Astrocyte (in vitro differentiated cells and primary cell): ENCODE measurements at places on chromosomes 4 and X. TPM values are rescaled to one million over a fixed set of nuclear protein-coding genes. Genes with fewer than 3 reads are reported as not detected.
A peak's percentile ranks its signal among the peaks of the same experiment; 100 is the strongest.

- no peak overlapping the region for H3K27ac ChIP-seq
- no peaks in the 10 kb centered on the region for H3K4me1 ChIP-seq
- H3K27me3 ChIP-seq = no peaks in the 10 kb centered on the region
- no peak overlapping the region for H3K4me3 ChIP-seq
Measured at GRCh38 chr4:87943660-87944149, 31.8 kb upstream of the SPP1 start.

GRCh38 chrX:54066841-54067240, 22.6 kb upstream of the PHF8 start:
- no peak overlapping the region for H3K4me3 ChIP-seq
- no peaks in the 10 kb centered on the region for H3K4me1 ChIP-seq
- peaks cover 5% of the 10 kb centered on the region for H3K36me3 ChIP-seq
- H3K27me3 ChIP-seq = no peaks in the 10 kb centered on the region
- H3K27ac ChIP-seq = no peak overlapping the region

DNA sequence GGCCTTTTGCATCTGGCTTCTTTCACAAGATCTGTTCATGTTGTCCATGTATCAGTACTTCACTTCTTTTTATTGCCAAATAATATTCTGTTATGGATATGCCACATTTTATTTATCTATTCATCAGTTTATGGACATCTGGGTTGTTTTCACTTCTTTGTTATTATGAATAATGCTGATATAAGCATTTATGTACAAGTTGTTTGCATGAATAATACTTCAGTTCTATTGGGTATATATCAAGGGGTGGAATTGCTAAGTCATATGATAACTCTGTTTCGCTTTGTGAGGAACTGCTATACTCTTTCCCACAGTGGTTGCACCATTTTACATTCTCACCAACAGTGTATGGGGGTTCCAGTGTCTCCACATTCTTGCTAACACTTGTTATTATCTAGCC, 190.4 kb downstream of the RBMX2 start:
- H3K36me3 ChIP-seq = no peaks in the 10 kb centered on the region
- H3K4me1 ChIP-seq = no peaks in the 10 kb centered on the region
- no peak for DNase-seq
- no peak overlapping the region for H3K4me3 ChIP-seq
- H3K27me3 ChIP-seq = no peaks in the 10 kb centered on the region
- no peak overlapping the region for H3K27ac ChIP-seq

DNA sequence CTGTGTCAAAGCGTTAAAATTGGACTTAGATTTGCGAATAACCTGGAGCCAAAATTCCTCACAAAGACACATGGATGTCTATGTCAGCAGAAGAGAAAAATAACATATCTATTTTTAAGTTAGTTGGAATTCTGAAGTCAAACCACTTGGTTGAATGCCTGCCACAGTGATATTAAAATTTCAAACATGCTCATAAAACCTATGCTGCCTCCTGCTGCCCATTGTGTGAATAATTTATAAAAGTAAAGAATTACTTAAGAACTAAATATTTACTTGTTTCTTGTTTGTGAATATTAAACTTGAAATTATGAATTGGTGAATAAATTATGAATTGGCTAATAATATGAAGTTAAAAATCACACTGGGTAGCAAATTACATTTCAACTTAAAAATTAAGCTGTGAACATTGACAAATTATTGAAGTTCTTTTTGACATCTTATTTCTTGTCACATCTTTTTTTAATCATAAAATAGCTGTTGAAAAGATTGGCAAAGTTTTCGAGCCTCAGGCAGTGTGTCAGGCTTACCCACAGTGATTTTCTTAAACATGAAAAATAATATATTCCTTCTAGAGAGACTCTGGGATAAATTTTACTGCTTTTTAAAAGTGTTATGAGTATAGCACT, 35.4 kb downstream of the FABP2 start:
- H3K4me3 ChIP-seq = no peak overlapping the region
- DNase-seq = peak; percentile 66
- H3K36me3 ChIP-seq = no peaks in the 10 kb centered on the region
- H3K27ac ChIP-seq = no peak overlapping the region
- H3K4me1 ChIP-seq = no peaks in the 10 kb centered on the region

DNA sequence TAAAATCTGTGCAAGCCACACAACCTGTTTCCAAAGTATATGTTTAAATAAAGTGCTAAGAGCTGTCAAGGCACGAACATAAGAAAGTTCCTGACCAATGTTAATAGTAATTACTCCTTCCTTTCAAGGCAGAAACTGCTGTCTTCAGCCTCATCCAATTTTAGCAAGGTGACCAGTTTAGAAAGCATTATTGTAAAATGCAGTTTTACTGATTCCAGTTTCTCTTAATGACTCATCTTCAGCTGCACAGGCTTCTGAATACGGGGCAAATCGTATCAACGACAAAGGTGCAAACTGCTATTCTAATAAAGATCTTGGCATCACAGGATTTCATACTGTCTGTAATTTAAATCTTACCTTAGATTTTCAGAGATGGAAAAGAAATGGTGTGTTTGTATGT, 87.5 kb downstream of the PPP3CA start:
- no peak overlapping the region for H3K27ac ChIP-seq
- H3K4me1 ChIP-seq = peaks cover 6% of the 10 kb centered on the region

DNA sequence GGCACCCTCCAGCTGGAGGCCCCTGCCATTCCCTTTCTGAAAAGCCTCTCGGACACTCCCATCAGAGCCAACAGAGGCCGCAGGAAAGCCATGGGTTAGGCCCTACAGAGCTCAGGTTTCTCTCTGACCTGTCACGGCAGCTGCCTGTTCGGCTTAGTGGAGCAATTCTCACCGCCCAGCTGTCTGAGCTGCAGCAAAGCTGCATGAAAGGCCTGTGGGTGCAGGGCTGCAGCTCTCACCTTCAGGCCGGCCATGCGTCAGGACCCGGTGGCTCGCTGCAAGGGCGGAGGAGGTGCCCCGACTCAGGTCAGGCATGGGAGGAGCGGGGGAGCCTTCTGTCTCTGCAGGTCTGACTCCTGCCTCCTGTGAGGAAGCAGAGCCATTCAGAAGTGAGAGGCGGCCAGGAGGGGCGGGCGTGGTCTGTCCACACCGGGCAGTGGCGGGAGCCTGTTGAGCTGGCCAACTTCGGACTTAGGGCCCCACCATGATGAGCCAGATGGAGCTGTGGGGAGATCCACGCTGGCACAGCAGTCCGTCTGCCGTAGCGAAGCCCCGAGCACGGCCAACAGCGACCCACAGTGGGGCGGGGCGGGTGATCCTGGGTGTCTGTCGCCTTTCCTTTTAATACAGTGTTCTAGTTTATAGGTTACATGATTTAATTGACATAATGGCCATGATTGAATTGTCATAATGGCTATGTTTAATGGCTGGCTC, 23.4 kb downstream of the PDE6B start:
- DNase-seq = no peak
- no peak overlapping the region for H3K4me3 ChIP-seq
- H3K4me1 ChIP-seq = no peaks in the 10 kb centered on the region
- no peaks in the 10 kb centered on the region for H3K36me3 ChIP-seq

DNA sequence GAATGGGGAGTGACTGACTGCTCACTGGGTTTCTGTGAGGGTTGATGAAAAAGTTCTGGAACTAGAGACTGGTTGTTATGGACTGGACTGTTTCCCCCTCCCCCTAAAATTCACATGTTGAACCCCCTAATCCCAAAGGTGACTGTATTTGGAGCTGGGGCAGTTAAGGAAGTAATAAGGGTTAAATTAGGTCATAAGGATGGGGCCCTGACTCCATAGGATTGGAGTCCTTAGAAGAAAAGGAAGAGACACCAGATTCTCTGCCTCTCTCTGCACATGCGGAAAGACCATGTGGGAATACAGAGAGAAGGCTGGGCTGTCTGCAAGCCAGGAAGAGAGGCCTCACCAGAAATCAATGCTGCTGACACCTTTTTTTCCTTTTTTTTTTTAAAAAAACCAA, 38.2 kb downstream of the ZBTB49 start:
- no peaks in the 10 kb centered on the region for H3K27me3 ChIP-seq
- H3K4me3 ChIP-seq = no peak overlapping the region
- H3K36me3 ChIP-seq = no peaks in the 10 kb centered on the region
- H3K27ac ChIP-seq = no peak overlapping the region

DNA sequence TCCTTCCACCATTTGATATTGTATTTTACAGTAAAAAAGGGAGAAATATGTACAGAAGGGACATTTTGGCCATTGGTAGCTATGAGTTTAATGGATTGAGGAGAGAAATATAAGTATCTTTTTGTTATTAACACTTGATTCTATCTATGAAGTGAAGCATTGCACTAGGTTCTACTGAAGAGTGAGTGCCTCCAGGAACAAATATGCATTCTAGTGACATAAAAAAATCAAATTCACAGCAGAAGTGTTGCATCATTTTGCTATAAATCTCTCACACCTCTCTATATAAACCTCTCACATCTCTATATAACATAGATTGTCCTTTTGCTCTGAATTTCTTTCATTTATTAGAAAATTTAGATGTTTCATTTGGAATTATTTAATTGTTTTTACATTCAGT, 425 bp downstream of the SYTL5 start:
- H3K4me3 ChIP-seq = no peak overlapping the region
- no peaks in the 10 kb centered on the region for H3K27me3 ChIP-seq
- DNase-seq = no peak

DNA sequence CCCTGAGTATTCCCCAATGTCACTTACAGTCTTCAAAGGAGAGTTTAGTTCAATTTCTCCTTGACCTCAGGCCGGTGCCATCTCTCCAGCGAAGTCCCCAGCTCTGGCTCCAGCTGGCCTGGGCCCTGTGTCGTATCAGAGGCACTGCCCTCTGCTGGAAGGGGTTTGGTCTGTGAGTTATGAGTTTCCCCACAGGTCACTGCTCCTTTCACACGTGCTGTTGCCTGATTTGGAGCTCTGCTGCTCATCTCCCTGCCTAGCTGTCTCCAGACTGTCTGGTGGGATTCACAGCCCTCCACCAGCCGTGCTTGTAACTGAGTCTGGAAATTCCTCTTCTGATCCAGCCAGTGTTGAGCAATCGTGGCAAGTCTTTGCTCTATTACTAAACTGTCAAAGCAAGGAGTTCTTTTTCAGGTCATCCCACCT, at the start of gene RAP2C:
Gene RAP2C, minus strand, starts transcription at position 105 of the 426 bp plus-strand sequence. CDS start 2,179 bp downstream, outside the sequence.
- H3K4me3 ChIP-seq = peak within 1 kb of the TSS; percentile 87
- no peaks in the 10 kb centered on the region for H3K27me3 ChIP-seq
- DNase-seq = peak; percentile 34
- H3K36me3 ChIP-seq = no peaks in the 10 kb centered on the region
- peak within 1 kb of the TSS; percentile 77 for H3K27ac ChIP-seq
- H3K4me1 ChIP-seq = peaks cover 3% of the 10 kb centered on the region

DNA sequence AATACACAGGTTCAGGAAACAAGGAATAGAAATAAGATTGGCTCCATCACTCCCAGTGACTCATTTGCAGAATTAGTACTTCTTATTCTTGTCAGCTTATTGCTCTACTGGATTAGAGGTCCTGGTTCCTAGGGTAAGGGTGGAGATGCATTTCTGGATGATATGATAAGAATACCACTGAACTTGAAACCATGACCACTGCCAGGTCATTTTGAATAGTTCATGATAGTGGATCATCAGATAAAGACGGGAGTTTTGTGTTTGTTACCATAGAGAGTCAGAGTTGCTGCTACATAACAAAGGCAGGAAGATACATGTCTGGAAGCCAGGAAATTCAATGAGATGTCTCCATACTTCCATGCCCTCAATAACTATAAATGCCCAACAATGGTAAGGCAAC, 109.2 kb upstream of the FAT1 start:
- no peaks in the 10 kb centered on the region for H3K36me3 ChIP-seq
- no peak overlapping the region for H3K27ac ChIP-seq
- no peak overlapping the region for H3K4me3 ChIP-seq
- H3K4me1 ChIP-seq = peaks cover 14% of the 10 kb centered on the region

- no peaks in the 10 kb centered on the region for H3K36me3 ChIP-seq
- H3K4me1 ChIP-seq = peaks cover 8% of the 10 kb centered on the region
- DNase-seq = no peak
- H3K27me3 ChIP-seq = no peaks in the 10 kb centered on the region
- H3K4me3 ChIP-seq = no peak overlapping the region
- no peak overlapping the region for H3K27ac ChIP-seq
Measured at GRCh38 chrX:40100537-40101429, 3.0 kb upstream of the BCOR start.

DNA sequence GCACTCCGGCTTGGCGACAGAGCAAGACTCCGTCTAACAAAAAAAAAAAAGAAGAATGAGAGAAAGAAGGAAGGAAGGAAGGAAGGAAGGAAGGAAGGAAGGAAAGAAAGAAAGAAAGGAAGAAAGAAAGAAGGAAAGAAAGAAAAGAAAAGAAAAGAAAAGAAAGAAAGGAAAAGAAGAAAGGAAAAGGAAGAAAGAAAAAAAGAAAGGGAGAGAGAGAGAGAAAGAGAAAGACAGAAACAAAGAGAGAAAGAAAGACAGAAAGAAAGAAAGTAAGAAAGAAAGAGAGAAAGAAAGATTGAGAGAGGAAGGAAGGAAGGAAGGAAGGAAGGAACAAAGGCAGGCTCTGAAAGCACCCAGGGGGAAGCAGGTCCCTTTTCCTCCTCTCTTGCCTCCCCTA, 336.6 kb upstream of the GATB start:
- H3K36me3 ChIP-seq = no peaks in the 10 kb centered on the region
- peaks cover 16% of the 10 kb centered on the region for H3K4me1 ChIP-seq
- H3K27me3 ChIP-seq = peaks cover 2% of the 10 kb centered on the region
- DNase-seq = no peak

DNA sequence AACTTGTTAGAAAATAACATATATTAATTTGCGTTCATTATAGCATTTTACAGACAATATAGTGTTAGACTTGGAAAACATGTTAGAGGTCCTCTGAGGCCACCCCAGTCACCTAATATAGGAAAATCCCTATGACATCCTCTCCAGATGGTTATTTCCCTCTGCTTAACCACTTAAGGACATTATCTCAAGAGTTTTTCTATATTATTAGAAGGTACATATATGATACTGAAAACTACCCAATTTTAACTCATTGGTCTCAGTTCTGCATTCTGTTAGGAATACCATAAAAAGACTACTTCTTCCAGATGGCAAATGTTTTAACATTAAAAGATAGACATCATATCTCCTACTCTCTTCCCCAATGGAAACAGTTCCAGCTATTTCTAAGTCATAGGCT, 21.4 kb downstream of the PTPN13 start:
- H3K27ac ChIP-seq = no peak overlapping the region
- no peaks in the 10 kb centered on the region for H3K4me1 ChIP-seq
- H3K4me3 ChIP-seq = no peak overlapping the region
- no peak for DNase-seq
- no peaks in the 10 kb centered on the region for H3K36me3 ChIP-seq
- no peaks in the 10 kb centered on the region for H3K27me3 ChIP-seq

GRCh38 chrX:87468941-87469340, 48.7 kb upstream of the KLHL4 start:
- no peak for DNase-seq
- no peak overlapping the region for H3K27ac ChIP-seq
- H3K4me3 ChIP-seq = no peak overlapping the region
- no peaks in the 10 kb centered on the region for H3K27me3 ChIP-seq
- H3K4me1 ChIP-seq = no peaks in the 10 kb centered on the region

DNA sequence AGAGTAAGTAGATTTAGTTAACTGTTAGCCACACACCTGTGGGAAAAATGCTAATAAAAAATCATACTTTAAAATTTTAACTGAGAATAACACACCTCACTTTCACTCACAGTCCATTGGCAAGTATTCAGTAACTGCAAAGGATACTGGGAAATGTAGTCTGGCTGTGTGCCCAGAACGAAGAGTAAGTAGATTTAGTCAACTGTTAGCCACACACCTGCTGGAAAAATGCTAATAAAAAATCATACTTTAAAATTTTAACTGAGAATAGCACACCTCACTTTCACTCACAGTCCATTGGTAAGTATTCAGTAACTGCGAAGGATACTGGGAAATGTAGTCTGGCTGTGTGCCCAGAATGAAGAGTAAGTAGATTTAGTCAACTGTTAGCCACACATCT, 178.4 kb upstream of the NWD2 start:
- H3K27ac ChIP-seq = no peak overlapping the region
- no peaks in the 10 kb centered on the region for H3K4me1 ChIP-seq
- DNase-seq = no peak

Gene YIPF6
- total RNA-seq = 33.0 and 38.2 TPM in 2 replicates

Gene RBM3
- 264 and 265 TPM in 2 replicates for total RNA-seq

Gene ASB12
- total RNA-seq = 0.16 TPM in 1 of 2 replicates, not detected in the other

Gene BMPR1B
- 12.1 and 14.1 TPM in 2 replicates for total RNA-seq

Gene ARHGEF38
- total RNA-seq = not detected in 2 replicates

Gene TCEAL8
- total RNA-seq = 62.2 and 68.4 TPM in 2 replicates
